ENCODE measurements at places on chromosomes 4 and X.

- no peak for DNase-seq
Measured at GRCh38 chrX:41563876-41564275, 116.7 kb downstream of the NYX start.

- DNase-seq, result no peak
Measured at GRCh38 chr4:151458148-151458547, 49.2 kb downstream of the FHIP1A start.

DNA sequence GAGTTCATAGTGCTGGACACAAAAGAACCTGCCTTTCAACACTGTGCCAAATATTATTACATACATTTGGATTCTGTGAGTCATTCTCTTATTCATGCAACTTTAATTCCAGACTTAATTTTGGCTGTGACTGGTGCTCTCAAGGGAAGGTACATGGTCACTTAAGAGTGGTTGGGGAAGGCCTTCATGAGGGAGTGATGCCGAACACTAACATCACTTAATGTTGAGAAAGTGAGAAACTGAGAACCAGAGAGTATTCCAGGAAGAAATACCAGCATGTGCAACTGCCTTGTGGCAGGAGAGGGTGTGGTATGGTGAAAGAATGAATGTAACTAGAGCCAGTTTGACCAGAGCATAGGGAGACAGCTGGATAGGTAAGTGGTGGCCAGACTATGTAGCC lies 41.5 kb upstream of the FHDC1 start:
- no peak for DNase-seq

DNA sequence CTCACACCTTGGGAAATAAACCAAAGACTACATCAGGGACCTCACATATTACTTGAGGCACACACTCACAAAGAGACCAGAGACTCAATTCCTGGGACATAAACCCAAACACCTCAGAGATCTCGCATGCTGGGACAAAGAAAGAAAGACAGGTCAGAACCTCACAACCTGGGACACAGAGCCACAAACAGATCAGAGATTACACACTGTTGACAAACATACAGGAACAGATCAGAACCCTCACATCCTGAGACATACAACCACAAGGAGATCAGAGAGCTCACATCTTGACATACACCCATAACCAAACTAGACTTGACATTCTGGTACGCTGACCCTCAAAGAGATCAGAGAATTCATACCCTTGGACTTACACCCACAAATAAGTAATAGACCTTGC lies 17.3 kb downstream of the SUV39H1 start:
- DNase-seq, result no peak

DNA sequence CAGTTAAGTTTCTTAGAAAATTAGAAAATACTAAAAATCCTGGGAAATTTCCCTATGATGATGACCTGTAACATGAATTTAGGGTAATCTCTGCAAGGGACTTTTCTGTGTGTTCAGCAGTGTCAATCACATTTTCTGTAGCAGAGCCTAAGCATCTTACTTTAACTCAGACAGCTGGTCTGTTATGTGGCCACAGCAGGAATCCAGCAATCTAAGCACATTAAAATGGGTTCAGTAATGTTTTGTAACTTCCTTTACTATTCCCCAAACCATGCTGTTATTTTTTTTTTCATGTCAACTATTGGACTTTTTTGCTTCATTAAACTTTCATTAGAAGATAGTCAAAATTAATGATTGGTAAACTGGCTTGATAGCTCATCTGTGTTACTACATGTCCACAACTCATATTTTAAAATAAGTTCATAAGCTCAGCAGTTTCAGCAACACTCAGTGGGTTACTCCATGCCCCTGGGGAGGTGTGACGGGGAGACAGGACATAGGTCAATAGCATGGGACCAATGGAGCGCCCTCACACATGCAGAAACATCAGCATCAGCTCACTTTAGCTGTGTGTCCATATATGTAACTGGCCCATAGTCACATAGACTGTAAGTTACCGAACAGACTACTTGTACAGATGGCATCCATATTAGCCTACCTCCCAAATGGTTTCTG lies 168.0 kb upstream of the PACRGL start:
- DNase-seq, result no peak

- no peak for DNase-seq
Measured at GRCh38 chrX:48573690-48574269, 504 bp upstream of the RBM3 start.

- DNase-seq, result no peak
Measured at GRCh38 chrX:123685232-123685631, 47.6 kb downstream of the THOC2 start.

GRCh38 chr4:150447356-150447755 lies 134.6 kb upstream of the MAB21L2 start:
- peak; percentile 5 for DNase-seq

DNA sequence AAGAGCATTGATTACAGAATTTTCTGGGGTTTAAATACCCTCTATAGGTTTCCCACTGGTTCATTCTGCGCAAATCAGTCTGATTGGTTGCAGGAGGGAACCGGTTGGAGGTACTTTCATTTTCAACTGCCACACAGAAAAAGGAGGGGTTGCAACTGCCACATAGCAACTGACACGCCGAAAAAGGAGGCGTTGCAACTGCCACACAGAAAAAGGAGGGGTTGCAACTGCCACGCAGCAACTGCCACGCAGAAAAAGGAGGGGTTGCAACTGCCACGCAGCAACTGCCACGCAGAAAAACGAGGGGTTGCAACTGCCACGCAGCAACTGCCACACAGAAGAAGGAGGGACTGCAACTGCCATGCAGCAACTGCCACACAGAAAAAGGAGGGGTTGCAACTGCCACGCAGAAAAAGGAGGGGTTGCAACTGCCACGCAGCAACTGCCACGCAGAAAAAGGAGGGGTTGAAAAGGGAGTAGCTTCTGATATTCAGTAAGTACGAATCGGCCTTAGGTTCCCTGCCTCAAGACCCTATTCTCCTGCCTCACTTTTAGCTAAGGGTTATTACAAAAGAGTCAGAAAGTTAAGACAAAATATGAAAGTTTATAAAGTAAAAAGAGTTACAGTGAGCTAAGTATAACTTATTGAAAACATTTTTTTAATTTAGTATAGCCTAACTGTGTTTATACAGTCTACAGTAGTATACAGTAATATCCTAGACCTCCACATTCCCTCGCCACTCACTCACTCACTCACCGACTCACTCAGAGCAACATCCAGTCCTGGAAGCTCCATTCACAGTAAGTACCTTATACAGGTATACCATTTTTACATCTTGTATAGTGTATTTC lies 431.8 kb downstream of the KCTD8 start:
- DNase-seq, result peak; percentile 28

DNA sequence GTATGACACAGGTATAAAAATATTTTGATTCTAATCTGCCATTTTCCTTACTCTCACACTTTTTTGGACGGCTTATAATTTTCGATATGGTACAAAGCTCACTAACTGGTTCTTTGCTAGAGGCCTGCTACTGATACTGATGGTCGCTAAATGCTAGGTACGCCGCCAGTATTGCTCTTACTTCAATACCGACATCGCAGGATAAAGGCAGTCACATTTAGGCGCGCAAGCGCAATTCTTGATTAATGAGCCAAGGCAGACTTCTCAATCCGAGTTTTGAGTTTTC lies 557 bp upstream of the USP38 start:
- DNase-seq, result no peak

DNA sequence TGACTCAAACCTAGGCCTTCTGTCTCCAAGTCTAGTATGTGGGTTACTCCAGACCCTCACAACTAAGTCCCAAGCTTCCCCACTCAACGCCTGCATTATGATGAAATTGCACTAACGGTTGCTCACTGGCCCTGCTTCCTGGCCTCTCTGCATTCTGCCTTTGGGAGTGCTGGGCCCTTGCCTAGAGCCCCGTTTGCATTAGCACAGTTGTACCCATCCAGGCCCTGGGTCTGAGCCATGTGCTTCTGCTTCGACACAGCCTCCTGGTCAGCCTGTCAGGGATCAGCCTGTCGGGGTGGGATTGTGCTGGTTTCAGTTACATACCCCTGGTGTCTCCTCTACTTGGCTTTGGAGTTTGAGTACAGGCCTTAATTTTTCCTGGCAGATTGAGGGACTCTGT lies 58.4 kb downstream of the DCUN1D4 start:
- no peak for DNase-seq

- DNase-seq, result no peak
Measured at GRCh38 chr4:79199743-79200142, 126.1 kb downstream of the NAA11 start.

- DNase-seq, result no peak
Measured at GRCh38 chr4:525660-526059, 26.6 kb downstream of the PIGG start.

DNA sequence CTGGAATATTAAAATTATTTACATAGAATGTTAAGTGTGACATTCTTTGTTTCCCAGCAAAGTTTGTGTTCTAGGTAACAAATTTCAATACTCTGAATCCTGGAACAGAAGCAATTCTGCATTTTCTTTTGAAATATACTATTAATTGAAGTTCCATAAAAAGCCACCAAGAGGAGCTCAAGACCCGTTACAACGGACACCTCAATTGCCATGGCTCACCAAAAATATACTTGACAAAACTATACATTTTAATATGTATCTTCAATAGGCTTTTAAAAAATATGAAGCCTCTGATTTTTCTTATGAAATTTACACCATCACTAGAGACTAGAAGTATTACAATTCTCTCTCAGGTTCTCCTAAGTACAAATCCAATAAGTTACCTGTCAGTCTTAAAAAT lies 111.4 kb downstream of the NYX start:
- DNase-seq, result peak; percentile 13

DNA sequence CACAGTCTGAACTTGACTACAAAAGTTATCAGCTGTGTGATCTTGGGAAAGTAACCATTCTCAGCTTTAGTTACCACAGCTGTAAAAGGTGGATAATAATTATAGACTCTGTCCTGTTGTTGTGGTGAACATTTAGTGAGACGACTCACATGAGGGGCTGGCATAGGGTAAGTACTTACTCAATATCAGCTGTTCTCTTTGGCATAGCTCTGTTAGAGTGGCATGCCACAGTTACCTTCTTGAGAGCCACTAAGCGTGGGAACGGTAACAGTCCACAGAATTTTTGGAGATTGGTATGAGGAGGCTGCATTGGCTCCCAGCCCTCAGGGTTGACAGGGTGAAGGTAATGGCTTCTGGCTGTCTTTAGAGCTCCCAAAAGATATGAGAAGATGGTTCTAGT lies 13.2 kb upstream of the HAND2 start:
- no peak for DNase-seq

DNA sequence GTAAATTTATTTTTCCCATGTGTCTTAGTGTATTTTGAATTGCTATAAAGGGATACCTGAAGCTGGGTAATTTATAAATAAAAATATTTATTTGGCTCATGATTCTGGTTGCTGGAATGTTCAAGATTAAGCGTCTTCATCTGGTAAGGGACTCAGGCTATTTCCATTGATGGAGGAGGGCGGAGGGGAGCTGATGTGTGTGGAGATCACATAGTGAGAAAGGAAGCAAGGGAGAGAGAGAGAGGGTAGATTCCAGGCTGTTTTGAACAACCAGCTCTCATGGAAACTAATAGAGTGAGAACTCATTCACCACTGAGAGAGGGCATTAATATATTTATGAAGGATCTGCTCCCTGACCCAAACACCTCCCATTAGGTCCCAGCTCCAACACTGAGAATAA lies 39.6 kb upstream of the ADGRL3 start:
- no peak for DNase-seq

DNA sequence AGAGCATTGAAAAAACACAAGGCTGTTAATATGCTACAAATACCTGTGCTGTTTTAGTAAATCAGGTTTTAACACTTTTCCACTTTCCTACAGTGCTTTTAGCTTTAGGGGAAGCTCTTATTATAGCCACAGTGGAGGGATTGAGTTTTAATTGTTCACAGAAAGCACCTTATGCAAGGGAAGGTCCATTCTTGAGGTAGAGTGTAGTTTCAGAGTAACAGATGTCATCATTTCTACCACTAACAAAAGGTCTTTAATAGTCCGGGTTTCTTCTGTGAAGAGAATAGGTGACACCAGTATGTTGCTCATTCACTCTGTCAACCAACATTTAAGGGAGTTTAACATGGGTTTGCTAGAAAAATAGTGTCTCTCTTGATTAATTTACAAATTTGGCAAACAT lies 104.4 kb downstream of the STIM2 start:
- DNase-seq, result no peak

- no peak for DNase-seq
Measured at GRCh38 chr4:42750091-42750490, 93.2 kb upstream of the ATP8A1 start.

GRCh38 chr4:13126976-13127910 lies 356.9 kb downstream of the RAB28 start:
- DNase-seq, result no peak

DNA sequence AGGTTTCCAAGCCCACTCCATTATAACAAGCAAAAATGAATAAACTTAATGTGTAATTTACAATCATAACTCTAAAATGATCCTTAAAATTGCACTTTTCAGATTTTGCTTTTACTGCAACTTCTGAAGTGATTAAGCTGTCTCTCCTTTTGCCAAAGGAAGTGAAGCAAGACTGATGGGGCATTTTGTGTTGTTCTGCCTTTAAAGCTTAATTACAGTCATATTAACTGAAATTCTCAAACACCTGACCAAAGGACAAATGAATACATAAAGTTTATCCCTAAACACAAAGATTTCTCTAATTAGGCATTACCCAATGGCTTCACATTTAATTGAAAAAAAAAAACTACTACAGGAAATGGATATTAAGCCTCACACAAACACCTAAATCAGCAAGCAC lies 101.8 kb downstream of the ATP11C start:
- DNase-seq, result no peak

DNA sequence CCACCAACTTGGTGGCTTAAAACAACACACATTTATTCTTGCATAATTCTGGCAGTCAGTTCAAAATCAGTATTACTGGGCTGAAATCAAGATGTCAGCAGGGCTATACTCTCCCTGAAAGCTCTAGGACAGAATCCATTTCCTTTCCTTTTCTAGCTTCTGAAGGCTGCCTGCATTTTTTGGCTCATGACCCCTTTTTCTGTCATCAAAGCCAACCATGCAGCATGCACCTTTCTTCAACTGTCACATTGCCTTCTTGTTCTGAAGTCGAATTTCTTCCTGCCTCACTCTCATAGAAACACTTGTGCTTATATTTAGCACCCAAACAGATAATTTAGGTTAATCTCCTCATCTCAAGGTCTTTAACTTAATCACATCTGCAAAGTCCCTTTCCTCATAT lies 79.8 kb upstream of the PPP1R2C start:
- DNase-seq, result no peak

DNA sequence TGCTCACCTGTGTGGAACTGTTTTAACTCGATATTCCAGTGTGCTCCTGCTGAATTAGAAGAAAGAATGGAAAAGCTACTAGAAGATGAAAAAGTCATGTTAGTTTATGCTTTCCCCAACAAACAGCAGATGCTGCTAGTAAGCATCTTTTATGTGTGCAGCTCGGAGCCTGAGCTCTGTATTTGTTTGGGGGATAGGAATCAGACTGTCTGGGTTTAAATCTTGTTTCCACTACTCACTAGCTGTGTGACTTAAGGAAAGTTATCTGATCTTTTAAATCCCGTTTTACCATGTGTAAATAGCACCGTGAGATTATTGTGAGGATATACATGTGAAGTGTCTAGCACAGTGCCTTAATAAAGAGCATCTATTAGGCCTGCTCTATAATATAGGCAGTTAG lies 24.0 kb upstream of the SPARCL1 start:
- DNase-seq, result no peak

GRCh38 chr4:183831683-183832082 lies 73.4 kb upstream of the STOX2 start:
- DNase-seq, result no peak

- no peak for DNase-seq
Measured at GRCh38 chr4:150316332-150317205, 238.3 kb downstream of the DCLK2 start.

Data from neural progenitor cell (in vitro differentiated cells).